ENCODE measurements at places on chromosomes 12 and 14.

GRCh38 chr14:50985859-50986331 is 41.6 kb upstream of the PYGL start:
- DNase-seq, result no peak

- DNase-seq, result no peak
Observed at GRCh38 chr12:2160043-2160442, 107.3 kb downstream of the CACNA1C start.

GRCh38 chr14:61438860-61439765 is 117.7 kb downstream of the PRKCH start:
- no peak for DNase-seq

DNA sequence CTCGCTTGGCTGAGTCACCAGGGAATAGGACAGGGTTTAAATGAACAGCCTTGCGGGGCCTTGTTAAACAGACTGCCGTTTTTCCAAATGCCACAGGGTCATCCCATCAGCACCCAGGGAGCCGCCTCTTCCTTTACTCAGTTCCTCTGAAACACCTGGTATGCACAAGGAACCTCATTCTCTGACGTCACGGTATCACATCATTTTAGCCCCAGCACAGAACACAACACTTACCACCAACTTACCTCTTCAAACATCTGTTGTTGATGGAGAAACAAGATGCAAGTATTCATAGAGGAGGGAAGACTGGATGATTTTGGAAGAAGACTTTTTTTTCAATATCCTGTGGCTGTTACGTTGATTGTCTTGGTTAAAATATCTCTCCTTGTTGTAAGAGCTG is 535.3 kb upstream of the TMEM132C start:
- no peak for DNase-seq

DNA sequence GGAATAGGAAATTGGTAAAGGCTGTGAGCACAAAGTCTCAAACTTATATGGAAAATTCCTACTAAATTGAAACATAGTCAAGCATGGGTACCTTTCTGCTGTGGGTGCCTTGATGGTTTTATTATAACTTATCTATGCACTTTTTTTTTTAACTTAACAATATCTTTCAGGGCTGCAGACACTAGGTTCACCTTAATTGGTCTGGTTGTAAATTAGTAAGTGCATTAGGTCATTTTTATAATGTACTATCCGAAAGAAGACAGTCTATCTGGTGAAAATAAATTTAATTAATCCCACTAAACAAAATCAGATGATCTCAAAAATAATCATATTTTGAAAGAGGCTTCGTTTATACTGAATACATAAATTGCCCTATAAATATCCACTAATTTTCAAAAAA is 446.8 kb upstream of the DCN start:
- no peak for DNase-seq

DNA sequence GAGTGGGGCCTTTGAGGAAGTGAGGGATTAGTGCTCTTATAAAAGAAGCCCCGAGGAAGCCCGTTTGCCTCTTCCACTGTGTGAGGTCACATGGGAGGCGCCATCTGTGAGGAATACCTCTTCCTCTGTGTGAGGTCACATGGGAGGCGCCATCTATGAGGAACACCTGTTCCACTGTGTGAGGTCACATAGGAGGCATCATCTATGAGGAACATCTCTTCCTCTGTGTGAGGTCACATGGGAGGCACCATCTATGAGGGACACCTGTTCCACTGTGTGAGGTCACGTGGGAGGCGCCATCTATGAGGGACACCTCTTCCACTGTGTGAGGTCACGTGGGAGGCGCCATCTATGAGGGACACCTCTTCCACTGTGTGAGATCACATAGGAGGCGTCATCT is 69.7 kb downstream of the SLC24A4 start:
- DNase-seq, result no peak
